ENCODE measurements at places on chromosomes 13 and 19. TPM values are rescaled to one million over a fixed set of nuclear protein-coding genes. Genes with fewer than 3 reads are reported as not detected.

RXFP2 gene
- polyA plus RNA-seq = not detected

DMKN gene
- polyA plus RNA-seq = 7.7 TPM

CYP4F3 gene
- 0.15 TPM for polyA plus RNA-seq

CERS1 gene
- polyA plus RNA-seq = 11.0 TPM

DCT gene
- polyA plus RNA-seq = 0.04 TPM

MISP gene
- polyA plus RNA-seq = not detected

ZNF285 gene
- polyA plus RNA-seq = 12.3 TPM

ZNF560 gene
- not detected for polyA plus RNA-seq

CD70 gene
- not detected for polyA plus RNA-seq
